ENCODE measurements at places on chromosomes 13 and 19. TPM values are rescaled to one million over a fixed set of nuclear protein-coding genes. Genes with fewer than 3 reads are reported as not detected.
A peak's percentile ranks its signal among the peaks of the same experiment; 100 is the strongest.

DNA sequence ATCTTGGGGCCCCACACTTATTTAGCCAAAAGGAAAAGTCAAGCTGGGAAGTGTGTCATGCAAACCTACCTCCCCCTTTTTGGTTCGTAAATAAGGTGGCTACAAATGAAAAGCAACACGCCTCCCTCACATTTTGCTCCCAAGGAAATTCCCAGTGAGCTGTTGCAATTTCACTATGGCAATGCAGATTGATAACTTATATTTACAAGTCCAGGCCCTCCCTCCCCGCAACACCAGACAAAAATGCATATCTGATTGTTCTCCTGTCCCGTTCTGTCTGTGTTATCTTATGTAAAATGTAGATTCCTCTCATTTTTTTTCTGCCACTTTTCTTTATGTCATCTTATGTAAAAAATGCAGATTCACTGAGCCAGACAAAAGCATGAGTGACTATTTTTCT is 1305.3 kb downstream of the SLITRK5 start:
- no peak for DNase-seq

GRCh38 chr19:38209152-38209551 is 14.9 kb downstream of the DPF1 start:
- no peak for DNase-seq

DNA sequence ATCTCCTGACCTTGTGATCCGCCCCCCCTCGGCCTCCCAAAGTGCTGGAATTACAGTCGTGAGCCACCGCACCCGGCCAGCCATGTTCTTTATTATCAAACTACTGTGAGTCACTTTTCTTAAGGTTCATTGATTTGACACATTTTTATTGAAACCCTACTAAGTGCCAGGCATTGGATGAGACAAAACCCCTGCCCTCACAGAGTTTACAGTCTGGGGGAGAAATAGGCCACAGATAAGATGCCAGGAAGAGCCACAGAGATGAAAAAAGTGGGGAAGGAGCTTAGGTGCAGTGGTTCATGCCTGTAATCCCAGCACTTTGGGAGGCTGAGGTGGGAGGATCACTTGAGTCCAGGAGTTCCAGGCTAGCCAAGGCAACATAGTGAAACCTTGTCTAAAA is 14.5 kb upstream of the MAP2K2 start:
- no peak for DNase-seq

- peak; percentile 16 for DNase-seq
These were observed 10.3 kb upstream of the GARIN5A start for GRCh38 chr19:50486823-50487515.

DNA sequence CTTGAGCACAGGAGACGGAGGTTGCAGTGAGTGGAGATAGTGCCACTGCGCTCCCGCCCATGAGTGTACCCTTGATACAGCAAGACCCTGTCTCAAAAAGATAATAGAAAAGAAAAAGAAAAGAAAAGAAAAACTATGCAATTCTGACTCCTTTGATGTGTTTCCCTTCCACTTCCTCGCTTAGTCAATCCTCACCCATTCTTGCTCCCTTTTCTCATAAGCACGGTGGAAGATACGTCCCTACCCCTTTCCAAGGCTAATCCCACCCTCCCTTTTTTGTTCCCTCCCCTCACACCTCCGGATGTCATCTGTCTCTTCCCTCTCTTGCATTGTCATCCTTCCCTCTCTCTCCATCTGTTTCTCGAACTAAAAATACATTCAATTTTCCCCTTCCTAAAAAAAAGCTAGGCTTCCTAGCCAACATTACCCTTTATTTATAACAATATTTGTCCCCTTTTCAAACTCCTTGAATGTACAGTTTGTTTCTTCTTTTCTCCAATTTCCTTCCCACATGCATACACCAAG is 40.5 kb upstream of the ITM2B start:
- no peak for DNase-seq

- DNase-seq: no peak
These were observed 26.9 kb downstream of the MED4 start for GRCh38 chr13:48068036-48068435.

GRCh38 chr19:48203222-48203793 is 32.8 kb downstream of the ZSWIM9 start:
- no peak for DNase-seq

DNA sequence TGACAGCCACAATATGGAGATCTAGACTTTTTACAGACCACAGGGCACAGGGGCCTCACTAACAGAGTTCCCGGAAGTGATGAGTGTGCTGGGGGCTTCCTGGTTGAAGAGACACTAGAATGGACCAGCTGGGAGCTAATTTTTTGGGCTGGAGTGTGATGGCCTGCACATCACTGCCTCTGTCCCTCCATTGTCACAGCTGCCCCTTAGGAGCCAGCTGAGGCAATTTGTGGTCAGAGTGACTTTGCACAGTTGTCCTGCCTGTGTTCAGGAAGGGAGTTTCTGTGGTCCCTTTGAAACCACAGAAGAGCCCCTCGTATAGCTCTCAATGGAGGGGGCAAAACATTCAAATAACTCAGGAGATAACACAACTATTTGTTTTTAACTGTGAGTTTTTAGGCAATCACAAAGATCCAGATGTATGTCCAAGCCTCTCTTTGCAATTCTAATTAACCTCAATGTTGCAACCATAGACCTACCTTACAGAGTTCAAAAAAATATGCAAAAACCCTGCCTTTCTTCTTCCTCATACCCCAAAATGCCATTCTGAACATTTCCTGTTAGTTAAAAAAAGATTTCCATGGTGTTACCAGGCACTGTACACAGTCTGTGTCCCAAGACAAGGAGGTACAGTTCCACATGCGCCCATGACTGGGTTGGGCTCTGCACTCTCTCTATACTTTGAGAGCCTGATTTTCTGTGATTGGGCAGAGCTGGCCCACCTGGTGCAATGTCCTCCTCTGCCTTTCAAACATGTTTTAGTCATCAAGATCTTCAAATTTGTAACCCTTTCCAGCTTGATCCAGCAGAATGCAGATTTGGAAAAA is 2.4 kb downstream of the ALOX5AP start:
- DNase-seq: no peak

GRCh38 chr19:53872762-53873161 is 5.1 kb downstream of the MYADM start:
- DNase-seq: no peak

RXFP2 gene
- total RNA-seq: not detected

SRRM5 gene
- total RNA-seq: under 0.01 TPM

KLK3 gene
- total RNA-seq: not detected

FFAR3 gene
- total RNA-seq: not detected

LRRC25 gene
- total RNA-seq: not detected

CCNA1 gene
- total RNA-seq: 0.43 TPM
